Suprapubic skin (tissue), 4 donors: ENCODE measurements at places on chromosomes 5 and 9.

DNA sequence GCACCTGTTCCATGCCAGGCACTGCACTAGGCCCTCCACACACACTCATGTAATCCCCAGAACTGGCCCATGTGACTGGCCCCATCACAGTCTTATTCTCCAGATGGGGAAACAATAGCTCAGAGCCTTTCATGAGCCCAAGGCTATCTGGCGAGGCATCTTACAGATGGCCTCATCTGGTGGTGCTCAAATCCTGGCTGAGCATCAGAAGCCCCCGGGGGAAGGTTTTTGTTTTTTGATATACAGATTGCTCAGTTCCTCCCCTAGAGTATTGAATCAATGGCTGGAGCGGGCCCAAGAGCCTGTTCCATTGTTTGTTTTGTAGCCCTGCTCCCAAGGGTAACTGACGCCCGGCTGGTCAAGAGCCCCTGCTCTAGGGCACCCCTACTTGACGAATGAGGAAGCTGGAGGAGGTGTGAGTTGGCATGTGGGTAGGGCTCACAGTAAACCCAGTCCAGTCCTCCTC, 145.3 kb upstream of the RAPGEF1 start:
- DNase-seq = peak; percentile 45

DNA sequence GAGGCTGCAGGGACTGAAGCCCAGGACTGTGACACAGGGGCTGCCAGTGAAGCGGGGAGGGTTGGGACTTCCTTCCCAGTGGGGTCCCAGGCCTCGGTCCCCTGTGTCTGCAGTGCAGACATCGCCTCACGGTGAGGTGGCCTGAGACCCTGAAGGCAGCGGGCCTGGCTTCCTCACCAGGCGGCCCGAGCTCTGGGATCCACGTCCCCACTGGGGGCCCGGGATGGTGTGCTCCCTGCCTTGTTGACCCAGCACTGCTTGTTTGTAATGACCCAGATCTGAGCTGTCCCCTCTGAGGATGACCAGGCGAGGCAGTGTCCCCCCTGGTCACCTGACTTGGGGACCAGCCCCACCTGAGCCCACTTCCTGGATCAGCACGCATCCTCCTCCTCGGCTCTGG, 53.1 kb downstream of the COL5A1 start:
- DNase-seq = no peak

GRCh38 chr9:136328622-136329041, 1.3 kb downstream of the GPSM1 start:
- DNase-seq = no peak

DNA sequence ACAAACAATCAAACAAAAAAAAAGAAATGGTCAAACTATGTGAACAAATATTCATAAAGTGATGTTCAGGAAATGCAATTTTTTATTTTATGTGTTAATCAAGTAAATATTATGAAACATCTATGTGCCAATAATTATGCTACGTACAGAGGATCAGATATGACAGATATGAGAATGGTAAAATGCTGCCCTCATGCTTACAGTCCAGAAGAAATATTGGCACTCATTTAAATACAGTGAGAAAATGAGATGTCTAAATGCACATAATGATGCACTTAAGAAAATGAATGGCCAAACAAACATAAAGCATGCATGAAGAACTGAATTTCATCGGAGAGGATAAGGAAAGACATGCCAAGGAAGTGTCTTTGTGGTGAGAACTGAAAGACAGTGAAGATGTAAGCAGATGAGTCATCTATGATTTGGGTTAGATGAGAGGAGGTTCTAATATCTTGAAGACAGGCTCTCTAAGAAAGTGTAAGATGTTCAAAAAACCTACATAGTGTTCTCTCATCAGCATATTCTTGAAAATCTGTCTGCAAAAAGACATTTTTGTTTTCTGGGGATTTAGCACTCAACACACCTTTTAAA, 1231.1 kb upstream of the ACO1 start:
- DNase-seq = no peak

GRCh38 chr9:134223591-134224122, 59.3 kb upstream of the RNU6ATAC start:
- DNase-seq = no peak

DNA sequence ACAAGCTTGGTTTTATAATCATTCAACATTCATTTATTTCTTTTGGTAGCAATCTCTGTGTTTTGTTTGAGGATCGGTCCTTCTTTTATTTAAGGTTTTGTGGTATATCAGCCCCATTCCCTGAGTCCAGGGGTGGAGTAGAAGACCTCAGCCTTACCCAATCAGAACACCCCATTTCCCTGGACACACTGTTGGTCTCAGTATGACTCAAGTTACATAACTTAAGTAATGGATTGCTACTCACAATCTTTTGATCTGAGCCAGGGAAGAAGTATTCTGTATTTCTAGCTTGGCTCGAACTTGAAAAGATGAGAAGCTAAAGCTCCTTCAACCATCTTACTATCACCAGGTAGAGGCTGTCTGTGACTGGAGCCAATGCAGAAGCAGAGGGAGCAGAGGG, 175.2 kb upstream of the HAPLN1 start:
- DNase-seq = no peak

GRCh38 chr5:23612701-23613100, 105.3 kb downstream of the PRDM9 start:
- no peak for DNase-seq

DNA sequence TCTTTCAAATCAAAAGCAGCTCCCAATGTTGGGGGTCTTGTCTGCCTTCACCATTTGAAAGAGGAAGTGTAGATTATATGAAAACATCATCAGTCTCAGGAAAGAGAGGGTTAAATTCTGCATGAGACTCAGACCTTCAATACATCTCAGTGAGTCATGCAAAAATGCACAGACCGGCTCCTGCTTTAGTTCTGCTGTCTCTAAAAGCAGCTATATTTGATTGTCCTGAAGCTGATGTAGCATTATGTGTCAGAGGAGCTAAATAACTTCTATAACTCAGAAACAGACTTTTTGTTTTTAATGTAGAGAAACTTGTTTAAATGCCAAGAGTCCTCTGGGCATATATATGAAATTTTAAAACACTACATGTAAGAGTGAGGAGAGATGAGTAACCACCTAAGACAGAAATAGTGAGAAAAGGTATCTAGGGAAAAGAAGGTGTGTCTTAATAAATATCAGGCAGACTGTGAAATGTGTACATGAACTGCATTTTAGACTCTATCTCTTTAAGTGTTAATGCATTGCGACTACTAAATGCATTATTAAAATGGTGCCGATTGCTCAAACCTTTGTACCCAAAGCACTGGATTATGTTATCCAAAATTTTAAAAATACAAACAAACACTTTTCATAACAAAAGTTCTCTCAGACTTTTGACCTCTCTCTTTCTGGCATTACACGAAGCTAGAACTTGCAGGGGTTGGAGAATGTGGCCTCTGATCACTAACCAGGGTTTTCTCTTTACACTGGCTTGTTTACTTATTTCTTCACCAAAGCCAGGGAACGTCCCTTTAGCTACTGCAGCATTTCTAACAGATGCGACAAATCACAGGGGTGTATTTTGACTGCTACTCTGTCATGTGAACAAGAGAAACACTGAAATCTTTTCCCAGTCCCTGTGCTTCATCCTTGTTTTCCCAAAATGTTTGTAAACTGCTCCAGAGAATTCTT, 302.3 kb downstream of the ARL15 start:
- DNase-seq = no peak

DNA sequence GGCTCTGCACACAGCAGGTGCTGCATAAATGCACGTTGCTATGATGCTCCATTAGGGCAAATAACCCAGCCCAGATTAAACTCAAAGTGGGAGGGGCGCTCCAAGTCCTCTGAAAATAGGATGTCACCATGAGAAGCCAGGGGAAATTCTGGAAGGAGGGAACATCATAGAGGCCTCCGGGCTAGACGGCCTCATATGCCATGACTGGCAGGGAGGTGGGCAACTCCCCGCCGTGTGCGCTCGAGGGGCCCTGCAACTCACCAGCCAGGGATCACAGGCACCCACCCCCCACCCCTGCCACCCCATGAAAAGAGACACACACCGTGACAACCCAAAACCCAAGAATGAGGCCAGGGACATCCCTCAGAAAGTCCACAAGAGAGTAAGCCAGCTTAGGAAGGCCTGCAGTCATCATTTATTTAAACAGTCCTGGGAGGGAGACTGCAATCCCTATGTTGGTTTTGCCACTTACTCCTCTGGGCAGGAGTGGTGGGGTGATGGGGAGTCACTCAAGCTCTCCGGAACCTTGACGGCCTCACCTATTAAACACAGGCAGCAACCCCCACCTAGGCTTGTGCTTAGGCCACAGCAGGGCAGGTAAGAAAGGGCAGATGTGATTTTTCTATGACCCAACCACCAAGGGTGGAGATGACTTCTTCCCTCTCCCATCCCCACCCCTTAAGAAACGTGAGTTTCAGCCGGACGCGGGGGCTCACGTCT, 4.0 kb downstream of the VAV2 start:
- no peak for DNase-seq

DNA sequence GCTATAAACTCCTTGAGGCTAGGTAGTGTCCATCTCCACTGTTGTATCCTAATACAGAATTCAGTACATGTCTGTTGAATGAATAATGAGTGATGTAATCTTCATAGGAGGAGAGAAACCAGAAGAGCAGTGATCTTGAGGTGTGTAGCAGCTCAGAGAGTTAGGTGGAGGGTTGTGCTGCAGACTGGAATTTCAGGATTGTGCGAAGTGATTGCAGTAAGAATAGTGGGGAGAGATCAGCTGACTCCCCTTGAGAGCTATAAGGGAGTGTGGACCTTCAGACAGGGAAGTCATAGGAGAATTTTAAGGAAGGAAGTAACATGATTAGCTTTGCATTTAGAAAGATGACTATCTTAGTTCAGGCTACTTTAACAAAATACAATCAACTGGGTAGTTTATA, 4.4 kb downstream of the SNX24 start:
- no peak for DNase-seq

DNA sequence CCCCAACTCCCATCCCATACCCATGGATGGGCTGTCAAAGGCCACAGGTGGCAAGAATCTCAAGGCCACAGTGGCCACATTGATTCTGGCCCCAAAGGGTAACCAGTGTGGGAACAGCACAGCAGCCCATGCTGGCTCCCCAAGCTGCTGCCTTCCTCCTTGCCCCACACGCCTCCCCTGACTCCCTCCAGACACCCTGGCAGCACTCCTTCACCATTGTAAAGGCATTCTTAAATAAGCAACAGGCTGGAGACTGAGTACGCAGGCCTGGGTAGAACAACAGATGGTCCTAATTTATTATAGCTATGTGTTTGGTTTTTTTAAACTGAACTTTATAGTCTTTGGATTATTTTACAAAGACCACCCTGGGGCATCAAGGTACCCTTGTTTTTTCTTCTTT, 158.8 kb downstream of the TSSK1B start:
- no peak for DNase-seq

DNA sequence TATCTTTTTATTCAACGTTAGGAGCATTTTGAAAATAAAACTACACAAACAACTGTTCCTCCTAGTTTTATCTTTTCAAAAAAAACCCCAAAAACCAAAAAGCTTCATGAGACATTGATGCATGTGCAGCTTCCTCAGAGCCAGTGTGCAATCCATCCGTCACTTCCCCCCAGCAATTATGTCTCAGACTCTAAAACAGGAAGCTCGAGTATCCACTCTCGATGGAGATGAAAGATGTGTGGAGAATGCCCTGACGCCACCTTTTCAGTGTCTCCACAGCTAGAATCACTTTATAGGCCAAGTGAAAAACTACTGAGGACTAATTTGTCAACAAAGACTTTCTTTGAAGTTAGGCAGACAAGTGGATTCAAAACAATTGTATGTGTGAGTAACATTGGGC, 408.9 kb upstream of the SMARCA2 start:
- no peak for DNase-seq

DNA sequence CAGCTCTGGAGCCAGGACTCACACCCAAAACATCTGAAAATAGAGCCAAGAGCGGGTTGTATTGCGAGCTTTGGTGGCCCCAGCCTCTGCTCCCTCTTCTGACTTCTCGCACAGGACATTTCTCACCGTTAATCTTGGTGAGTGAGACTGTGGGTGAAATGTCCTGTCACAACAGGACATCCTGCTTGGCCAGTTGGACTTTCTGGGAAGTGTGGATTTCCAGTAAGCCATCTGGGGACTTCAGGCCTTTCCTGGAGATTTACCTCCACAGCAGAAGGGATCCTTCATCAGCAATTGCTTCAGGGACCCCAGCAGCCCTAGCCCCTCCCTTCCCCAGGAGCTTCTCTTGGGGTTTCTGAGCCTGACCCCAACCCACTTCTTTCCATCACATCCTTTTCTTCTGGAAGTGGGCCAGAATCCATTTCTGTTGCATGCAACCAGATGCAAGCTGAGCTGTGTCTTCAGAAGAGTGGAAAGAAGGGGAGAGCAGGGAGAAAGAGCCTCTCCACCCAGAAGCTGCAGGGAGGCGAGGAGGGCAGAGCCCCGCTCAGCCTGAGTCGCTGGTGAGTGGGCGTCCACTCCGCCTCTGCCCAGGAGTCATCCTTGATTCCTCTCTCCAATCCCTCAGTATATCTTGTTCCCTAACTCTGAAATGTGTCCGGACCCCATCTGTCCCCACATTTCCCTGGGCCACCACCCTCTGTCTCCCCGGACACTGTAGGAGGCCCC, 50.3 kb upstream of the GADD45G start:
- no peak for DNase-seq

- DNase-seq = no peak
Measured at GRCh38 chr5:38948501-38948900, 102.7 kb downstream of the OSMR start.

DNA sequence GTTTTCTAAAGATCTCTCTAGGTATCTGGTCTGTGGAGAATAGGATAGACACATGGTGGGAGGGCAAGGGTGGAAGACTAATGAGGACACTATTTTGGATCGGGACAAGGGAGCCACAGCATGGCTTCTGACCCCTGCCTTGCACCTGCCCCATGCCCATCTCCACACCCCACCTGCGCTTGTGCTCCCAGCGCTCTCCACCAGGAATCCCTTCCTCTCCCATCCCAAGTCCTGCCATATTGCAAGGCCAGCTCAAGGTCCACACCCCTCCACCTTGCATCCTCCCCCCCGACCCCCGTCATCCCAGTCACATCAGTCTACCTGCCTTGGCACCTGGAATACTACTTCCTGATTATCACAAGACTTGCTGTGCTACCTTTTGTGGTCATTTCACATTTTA, 44.2 kb upstream of the RETREG1 start:
- no peak for DNase-seq

GRCh38 chr5:112238473-112238872, 180.6 kb downstream of the EPB41L4A start:
- DNase-seq = no peak

DNA sequence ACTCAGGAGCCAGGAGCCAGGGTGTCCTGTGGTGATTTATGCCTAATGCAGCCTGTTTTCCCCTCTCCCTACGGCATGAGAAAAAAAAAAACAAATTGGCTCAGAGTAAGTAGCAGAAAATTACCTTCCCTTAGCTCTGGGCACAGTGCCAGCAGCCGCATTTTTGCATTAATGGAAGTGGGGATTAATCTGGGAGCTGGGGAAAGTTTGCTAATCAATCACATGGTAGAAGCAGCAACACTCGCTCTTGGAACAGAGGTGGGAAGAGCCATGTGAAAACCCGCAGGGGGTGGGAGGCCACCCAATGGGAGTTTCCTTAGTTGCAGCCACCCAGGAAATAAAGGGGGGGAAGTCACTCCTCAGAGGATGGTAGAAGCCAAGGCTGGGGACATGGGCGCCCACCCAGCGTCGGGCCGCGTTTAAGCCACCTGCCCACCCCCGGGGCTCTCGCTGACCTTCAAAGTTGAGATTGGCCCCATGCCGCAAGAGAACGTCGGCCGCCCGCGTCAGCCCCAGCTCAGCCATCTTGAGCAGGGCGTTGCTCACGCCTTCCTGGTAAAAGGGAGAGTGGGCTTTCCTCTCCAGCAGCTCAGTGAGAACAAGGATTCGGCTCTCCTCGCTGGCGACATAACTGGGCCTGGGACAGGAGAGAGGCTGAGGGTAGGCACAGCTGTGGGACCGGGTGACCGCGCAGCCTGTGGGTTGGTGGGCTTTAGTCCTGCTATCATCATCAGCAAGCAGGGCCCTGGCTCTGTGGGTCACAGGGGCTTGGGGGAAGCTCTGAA, 1.7 kb downstream of the ASB6 start:
- DNase-seq = no peak
